Neuronal stem cell (in vitro differentiated cells): ENCODE measurements at places on chromosomes 4 and X.

DNA sequence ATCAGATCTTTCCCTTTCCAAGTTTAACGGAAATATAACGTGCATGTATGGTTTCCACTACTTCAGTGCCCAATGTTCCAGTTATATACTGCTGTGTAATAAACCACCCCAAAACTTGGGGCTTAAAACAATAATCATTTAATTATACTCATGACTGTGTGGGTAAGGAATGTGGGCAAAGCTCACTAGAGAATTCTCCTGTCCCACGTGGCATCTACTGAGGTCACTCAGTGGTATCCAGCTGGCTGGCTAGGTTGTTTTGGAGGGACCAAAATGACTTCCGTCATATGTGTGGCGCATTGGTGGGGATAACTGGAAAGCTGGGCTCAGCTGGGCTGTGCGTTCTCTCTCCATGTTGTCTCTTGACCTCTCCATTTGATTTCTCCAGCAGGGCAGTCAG lies 18.5 kb downstream of the ZCCHC18 start:
- H3K36me3 ChIP-seq = no peaks in the 10 kb centered on the region
- H3K27ac ChIP-seq = no peak overlapping the region
- H3K4me1 ChIP-seq = no peaks in the 10 kb centered on the region

- H3K4me3 ChIP-seq = no peak overlapping the region
- DNase-seq = no peak
- H3K4me1 ChIP-seq = no peaks in the 10 kb centered on the region
- H3K36me3 ChIP-seq = no peaks in the 10 kb centered on the region
Observed at GRCh38 chr4:32133141-32133540, 1413.0 kb downstream of the PCDH7 start.

DNA sequence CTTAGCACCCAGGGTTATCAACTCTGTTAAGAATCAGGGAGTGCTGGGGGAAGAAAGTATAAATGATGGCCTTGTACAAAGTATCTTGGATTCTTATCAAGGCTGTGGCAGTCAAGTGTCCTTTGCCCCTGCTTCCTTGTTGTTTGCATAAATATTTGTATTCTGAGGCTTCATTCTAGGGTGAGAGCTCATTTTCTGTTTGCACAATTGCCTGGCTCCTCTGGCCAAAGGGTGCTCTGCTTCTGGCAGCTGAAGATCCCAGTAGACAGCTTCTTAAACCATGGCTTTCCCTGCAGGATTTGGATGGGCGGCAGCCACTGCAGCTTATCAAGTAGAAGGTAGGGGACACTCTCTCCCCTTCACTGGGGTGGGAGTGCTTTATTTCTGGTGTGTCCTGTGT lies at the start of gene GBA3:
Gene GBA3 (plus strand): TSS at position 202 of the 400 bp plus-strand sequence.
- H3K4me3 ChIP-seq = no peak within 1 kb of the TSS
- no peaks in the 10 kb centered on the region for H3K4me1 ChIP-seq
- no peaks in the 10 kb centered on the region for H3K36me3 ChIP-seq
- DNase-seq = no peak
- no peaks in the 10 kb centered on the region for H3K27me3 ChIP-seq
- H3K27ac ChIP-seq = no peak within 1 kb of the TSS

DNA sequence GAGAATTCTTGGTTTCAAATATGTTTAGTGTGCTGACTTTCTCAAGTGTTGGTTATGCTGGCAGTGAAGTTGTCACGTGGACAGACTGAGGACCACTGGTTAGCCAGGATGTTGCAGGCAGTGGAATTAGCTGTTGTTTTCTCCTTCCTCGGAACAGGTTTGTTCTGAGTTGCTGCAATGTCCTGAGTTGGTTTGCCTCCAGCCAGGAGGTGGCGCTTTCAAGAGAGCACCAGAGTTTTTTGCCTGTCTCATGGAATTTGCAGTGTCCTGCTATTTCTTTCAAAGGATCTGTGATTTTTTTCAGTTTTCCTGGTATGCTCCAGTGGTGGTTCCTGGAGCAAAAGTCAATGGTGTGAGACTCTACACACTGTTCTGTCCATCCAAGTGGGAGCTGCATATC lies 158.1 kb upstream of the CXorf66 start:
- H3K27me3 ChIP-seq = no peaks in the 10 kb centered on the region
- no peak for DNase-seq
- H3K4me1 ChIP-seq = no peaks in the 10 kb centered on the region
- H3K27ac ChIP-seq = no peak overlapping the region
- no peaks in the 10 kb centered on the region for H3K36me3 ChIP-seq
- no peak overlapping the region for H3K4me3 ChIP-seq

DNA sequence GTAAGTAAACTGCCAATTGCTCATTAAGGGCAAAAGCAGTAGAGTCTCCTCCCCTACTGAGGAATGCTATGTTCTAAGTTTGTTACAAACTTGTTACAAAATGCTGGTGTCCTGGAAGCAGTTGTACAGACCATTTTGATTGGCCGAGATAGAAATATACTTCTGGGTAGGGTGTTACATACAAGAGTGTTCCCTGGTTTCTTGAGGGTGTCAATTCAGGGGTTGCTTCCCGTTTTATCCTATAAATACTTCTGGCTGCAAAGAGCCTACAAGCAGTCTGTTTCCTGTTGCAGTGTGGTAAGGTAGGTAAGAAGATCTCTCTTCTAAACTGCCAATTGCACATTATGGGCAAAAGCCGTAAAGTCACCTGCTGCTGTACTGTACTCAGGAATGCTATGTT lies 5.7 kb downstream of the TRPC5OS start:
- no peak overlapping the region for H3K27ac ChIP-seq
- H3K27me3 ChIP-seq = no peaks in the 10 kb centered on the region
- DNase-seq = no peak
- no peak overlapping the region for H3K4me3 ChIP-seq
- H3K4me1 ChIP-seq = no peaks in the 10 kb centered on the region
- H3K36me3 ChIP-seq = no peaks in the 10 kb centered on the region

GRCh38 chr4:93018806-93019205 lies 715.0 kb downstream of the GRID2 start:
- no peak for DNase-seq
- no peaks in the 10 kb centered on the region for H3K27me3 ChIP-seq
- H3K4me3 ChIP-seq = no peak overlapping the region
- no peak overlapping the region for H3K27ac ChIP-seq
- H3K36me3 ChIP-seq = no peaks in the 10 kb centered on the region

- no peak overlapping the region for H3K4me3 ChIP-seq
- H3K36me3 ChIP-seq = no peaks in the 10 kb centered on the region
Observed at GRCh38 chr4:88659055-88659889, 38.4 kb downstream of the NAP1L5 start.

DNA sequence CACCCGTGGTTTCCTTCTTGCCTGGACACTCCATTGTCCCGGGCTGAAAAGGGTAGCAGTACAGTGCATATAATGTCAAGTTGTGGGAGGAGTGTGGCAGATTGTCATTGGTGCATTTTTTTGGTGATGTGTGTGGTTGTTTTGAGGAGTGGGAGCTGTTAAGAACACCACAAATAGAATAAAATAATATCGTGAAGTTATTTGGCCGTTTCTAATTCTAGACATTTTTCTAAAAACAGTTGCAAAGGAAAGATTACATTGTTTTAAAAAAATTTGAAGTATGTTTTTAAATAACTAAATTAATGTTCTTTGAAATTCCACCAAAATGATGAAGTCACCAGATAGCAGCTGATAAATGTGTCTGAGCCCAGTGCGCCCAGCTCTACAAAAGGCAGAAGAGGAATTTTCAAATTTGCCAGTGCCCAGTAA lies 1.3 kb downstream of the PKD2 start:
- H3K4me1 ChIP-seq = peaks cover 5% of the 10 kb centered on the region
- H3K27me3 ChIP-seq = peaks cover 6% of the 10 kb centered on the region
- peak overlapping the region; percentile 93 for H3K4me3 ChIP-seq
- no peak for DNase-seq
- H3K27ac ChIP-seq = no peak overlapping the region

- no peaks in the 10 kb centered on the region for H3K27me3 ChIP-seq
- H3K4me1 ChIP-seq = no peaks in the 10 kb centered on the region
- no peak for DNase-seq
- no peak overlapping the region for H3K27ac ChIP-seq
- no peak overlapping the region for H3K4me3 ChIP-seq
Observed at GRCh38 chr4:36099509-36099908, 144.8 kb downstream of the ARAP2 start.

GRCh38 chr4:100591161-100591876 lies 73.5 kb upstream of the EMCN start:
- no peaks in the 10 kb centered on the region for H3K27me3 ChIP-seq
- no peak overlapping the region for H3K27ac ChIP-seq
- no peaks in the 10 kb centered on the region for H3K4me1 ChIP-seq
- H3K36me3 ChIP-seq = no peaks in the 10 kb centered on the region
- DNase-seq = no peak
